ENCODE measurements at places on chromosomes 13 and 19. TPM values are rescaled to one million over a fixed set of nuclear protein-coding genes. Genes with fewer than 3 reads are reported as not detected.

DNA sequence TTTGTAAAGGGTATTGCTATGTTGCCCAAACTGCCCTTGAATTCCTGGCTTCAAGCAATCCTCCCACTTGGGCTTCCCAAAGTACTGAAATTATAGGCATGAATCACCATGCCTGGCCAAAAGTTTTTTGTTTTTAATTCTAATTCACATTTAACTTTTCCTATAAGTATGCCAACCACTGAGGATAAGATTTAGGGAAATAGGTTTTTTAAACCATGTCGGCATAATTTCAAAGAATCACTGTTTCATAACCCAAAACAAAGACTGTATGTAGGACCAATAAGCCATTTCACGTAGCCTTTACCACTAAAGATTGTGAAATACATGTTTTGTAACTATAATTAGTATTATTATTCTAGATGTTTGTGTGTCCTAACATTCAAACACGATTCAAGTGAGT, 8.2 kb downstream of the ZDHHC20 start:
- DNase-seq, result no peak

GRCh38 chr13:79171141-79172061, 234.7 kb downstream of the RBM26 start:
- DNase-seq, result peak; percentile 11

MAP4K1 gene
- total RNA-seq, result 11.8 TPM

ZNF506 gene
- 24.7 TPM for total RNA-seq

DNA sequence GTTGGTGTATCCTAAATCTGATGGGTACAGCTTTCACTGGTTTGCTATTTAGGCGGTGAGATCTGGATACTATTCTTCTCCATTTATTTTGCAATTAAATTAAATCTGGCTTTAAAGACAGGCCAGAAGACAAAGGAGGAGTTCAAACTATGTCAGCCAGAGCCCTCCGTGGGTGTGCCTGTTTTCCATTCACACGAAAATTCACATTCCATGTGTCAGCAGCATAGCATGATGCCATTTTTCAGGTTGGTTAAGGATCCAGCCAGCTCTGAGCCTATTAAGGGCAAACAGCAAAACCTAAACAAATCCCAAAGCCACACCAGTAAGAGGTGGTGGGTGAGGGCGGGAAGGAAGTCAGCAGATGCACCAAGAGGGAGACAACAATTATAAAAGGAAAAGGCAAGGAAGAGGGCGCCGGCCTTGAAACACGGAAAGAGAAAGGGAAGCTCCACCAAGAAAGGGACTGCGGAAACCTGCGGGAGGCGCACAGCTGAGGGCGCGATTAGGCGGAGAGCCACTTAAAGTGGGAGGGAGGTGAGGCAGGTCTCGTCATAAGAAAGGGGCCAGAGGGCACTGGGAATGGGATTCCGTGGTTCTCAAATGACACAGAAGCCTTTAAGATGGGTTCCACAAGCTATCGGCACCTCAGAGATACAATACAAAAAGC, 43.0 kb downstream of the CARS2 start:
- peak; percentile 42 for DNase-seq

GRCh38 chr13:67408798-67409197, 178.7 kb upstream of the PCDH9 start:
- peak; percentile 2 for DNase-seq

GRCh38 chr19:5553892-5554291, 13.9 kb downstream of the TINCR start:
- DNase-seq, result no peak

GRCh38 chr13:40916207-40916998, 102.7 kb downstream of the ELF1 start:
- no peak for DNase-seq

ZNF420 gene
- total RNA-seq, result 7.0 TPM

- DNase-seq, result peak; percentile 46
Measured at GRCh38 chr19:23855676-23856075, 59.0 kb upstream of the ZNF726 start.

GRCh38 chr13:51502153-51502651, 49.4 kb upstream of the INTS6 start:
- no peak for DNase-seq

DNA sequence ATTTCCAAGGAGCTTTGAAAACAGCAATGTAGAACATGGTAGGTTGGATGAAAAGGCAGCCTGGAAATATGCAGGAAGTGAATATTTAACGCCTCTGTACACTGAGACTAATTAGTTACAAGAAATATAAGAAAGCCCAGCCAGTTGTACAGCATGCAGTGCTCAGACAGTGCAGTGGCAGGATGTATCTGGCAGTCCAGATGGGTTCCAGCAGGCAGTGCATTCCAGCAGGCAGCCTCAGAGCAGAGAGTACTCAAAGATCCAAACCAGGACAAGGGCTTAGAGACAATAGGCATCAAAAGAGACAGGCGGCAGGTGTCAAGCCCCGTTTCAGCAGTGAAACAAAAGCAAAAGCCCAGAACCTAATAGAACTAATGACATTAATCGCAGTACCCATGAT, 2776.3 kb downstream of the PCDH9 start:
- peak; percentile 11 for DNase-seq

GRCh38 chr13:59472134-59472533, 691.6 kb downstream of the DIAPH3 start:
- DNase-seq, result no peak

DNA sequence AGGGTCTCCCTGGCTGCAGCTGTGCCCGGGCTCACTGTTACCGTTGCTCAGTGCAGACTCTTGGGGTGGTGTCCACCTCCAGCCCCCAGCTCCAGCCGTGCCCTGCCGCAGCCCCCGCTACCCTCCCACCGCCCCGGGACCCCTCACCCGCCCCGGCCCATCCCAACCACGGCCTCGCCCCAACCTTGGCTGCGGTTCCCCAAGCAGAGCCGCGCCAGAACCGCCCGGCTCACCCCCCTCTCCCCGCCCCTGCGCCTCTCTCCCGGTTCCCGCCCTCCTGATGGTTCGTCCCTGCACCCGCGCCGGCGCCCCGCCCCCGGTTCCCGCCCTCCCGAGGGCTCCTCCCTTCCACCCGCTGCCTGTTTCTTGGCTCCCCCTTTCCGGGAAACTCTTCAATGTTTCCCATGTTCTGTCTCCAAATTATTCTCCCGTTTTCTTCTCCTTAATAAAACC, 40.3 kb downstream of the ANKRD10 start:
- peak; percentile 93 for DNase-seq

DNA sequence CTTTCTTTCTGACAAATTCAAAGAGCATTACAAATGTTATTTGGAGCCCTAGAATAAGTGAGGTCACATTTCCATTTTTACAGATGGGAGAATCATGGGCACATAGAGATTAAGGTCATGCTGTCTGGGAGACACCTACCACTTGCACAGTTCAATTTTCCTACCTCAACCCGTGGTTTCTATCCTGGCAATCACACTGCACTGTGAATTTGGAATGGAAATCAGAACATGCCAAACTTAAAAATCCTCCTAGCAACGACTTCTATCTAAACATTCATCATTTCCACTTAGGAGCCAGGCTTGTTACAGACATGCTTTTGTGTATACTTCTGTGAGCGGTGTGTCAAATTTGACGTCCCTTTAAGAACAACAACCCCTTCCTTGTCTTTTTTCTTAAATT, 251.5 kb downstream of the DNAJC15 start:
- no peak for DNase-seq

DNA sequence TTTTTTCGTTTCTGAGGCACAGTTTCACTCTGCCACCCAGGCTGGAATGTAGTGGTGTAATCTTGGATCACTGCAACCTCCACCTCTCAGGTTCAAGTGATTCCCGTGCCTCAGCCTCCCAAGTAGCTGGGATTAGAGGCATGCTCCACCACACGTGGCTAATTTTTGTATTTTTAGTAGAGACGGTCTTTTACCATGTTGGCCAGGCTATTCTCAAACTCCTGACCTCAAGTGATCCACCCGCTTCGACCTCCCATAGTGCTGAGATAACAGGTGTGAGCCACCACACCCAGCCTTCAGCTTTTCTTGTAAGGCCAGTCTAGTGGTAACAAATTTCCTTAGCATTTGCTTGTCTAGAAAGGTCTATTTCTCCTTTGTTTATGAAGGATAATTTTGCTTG, 46.2 kb downstream of the ZNF568 start:
- DNase-seq, result no peak

TRPM4 gene
- total RNA-seq, result 16.5 TPM

DNA sequence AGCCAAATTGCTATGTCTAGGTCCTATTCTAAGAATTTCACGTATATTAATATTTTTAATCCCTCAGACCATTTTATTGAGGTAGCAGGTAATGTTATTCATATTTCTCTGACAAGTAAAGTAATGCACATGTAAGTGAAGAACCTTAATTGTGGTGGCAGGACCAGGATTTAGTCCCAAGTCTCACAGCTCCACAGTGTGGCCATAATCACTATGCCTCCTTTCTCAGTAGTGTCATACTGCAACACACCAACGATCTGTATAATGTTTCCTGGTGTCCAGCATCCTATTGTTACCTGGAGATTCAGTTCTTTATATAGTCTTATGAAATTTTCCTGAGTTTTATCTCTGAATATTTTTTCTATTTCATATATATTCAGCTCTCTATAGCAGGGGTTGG, 340.3 kb downstream of the OLFM4 start:
- DNase-seq, result peak; percentile 10

- no peak for DNase-seq
Measured at GRCh38 chr13:106657104-106657503, 89.2 kb upstream of the ARGLU1 start.

- no peak for DNase-seq
Measured at GRCh38 chr13:32676242-32676641, 90.0 kb downstream of the PDS5B start.

LYPD3 gene
- total RNA-seq, result 3.0 TPM

GNA15 gene
- not detected for total RNA-seq

DNA sequence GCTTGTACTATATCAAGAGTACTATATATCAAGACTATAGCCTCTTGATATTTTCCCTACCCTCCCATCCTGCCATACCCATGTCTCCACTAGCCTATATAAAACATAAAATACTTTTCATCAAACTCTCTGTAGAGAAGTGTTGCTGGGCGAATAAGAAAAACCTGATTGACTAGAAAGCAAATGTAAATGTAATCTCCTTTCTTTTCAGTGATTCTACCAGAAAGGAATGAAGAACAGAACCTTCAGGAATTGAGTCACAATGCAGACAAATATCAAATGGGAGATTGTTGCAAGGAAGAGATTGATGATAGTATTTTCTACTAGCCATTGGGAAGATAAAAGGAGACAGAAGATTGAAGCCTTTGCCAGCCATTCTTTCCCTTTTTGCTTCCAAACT, 89.2 kb downstream of the KCNRG start:
- DNase-seq, result peak; percentile 17

KASH5 gene
- total RNA-seq, result not detected

DNA sequence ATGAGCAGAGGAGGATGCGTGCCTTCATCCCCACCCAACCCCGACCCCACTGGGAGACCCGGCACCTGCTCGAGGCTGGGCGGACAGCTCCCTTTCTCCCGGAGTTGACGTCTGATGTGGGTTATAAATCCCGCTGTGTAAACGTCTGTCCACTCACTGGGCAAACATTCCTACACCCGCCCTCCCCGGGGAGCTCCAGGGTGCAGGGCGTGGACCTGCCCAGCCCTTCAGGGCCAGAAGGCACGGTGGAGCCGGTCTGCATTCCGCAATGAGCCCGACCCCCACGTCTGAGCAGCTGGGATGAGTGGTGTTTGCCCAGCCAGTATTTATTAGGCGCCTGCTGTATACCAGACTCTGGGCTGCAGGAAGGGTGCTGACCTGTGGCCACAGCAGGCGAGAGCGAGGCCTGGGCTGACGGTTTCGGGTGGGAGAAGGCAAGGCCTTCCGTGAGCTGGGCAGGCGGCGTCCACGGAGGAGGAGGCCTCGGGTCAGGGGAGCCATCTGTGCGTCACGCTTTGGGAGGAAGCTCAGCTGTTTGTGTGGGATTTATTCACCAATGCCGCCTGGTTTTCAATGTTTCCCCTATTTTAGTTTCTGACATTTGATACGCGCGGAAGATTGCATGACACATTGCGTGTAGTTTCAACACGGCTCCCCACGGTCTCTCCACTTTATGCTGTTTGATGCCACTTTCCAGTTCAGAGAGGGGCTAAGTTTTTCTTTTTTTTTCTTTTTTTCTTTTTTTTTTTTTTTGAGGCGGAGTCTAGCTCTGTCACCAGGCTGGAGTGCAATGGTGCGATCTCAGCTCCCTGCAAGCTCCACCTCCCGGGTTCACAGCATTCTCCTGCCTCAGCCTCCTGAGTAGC, 2.0 kb downstream of the MISP start:
- no peak for DNase-seq

GRCh38 chr19:49890349-49891311, 6.1 kb downstream of the IL4I1 start:
- DNase-seq, result peak; percentile 80

DNA sequence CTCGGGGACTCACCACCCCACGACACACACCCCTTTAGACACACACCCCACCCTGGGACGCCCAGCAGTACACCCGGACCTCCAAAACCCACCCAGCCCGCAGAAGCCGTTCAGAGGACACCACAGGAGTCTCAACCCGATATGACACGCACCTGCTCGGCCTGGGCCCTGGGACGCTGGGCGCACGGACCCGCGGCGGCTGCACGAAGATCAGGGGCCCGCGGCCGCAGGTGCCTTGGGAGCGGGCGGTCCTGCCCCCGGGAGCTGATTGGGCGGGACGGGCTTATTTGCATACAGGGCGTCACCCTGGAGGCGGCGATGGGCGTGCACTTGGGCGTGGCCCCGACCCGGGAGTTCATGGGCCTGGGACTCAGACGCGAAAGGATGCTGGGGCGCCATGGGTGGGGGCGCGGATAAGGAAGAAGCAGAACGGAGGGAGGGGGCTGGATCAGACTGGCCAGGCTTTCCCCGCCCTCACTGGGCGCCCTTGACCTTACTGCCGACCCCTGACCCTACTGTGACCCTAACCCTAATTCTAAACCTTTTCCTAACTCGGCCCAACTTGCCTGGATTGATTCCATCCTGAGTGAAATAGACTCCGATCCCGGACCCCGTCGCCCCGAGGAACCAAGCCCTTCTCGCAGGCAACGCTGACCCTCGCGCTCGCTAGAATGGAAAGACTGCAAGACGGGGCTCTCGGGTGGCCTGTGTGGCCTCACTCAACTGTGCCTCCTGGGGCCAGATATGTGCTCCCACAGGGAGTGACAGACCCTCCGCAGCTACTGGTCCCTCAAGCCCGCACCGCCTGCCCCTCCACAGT, at the start of gene MEF2B:
TSS of gene MEF2B (minus strand) at position 211 of the 820 bp plus-strand sequence. CDS start 19,528 bp downstream, outside the sequence.
- DNase-seq, result peak; percentile 97

LILRA5 gene
- total RNA-seq, result not detected

DNA sequence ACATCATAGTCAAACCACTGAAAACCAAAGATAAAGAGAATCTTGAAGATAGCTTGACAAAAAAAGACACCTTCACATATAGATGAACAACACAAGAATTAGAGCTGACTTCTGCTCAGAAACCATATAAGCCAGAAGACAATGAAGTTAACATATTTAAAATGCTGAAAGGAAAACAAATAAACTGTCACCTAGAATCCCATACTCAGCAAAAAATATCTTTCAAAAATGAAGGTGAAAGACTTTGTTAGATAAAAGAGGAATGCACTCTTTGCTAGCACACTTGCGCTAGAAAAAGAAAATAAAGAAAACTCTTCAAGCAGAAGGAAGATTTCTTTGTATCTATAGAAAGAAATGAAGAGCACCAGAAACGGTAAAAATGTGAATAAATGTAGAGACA, 49.5 kb downstream of the PARP4 start:
- DNase-seq, result no peak

GRCh38 chr13:71858647-71859046, 8.4 kb downstream of the DACH1 start:
- DNase-seq, result no peak

GRCh38 chr19:45279587-45280192, 28.6 kb downstream of the MARK4 start:
- no peak for DNase-seq

PEX11G gene
- total RNA-seq, result 2.2 TPM

FAM216B gene
- not detected for total RNA-seq

ADAT3 gene
- 10.6 TPM for total RNA-seq

- no peak for DNase-seq
Measured at GRCh38 chr13:41145136-41145908, 12.7 kb upstream of the KBTBD6 start.
